ENCODE measurements at places on chromosomes 2 and 18.
A peak's percentile ranks its signal among the peaks of the same experiment; 100 is the strongest.

GRCh38 chr2:53913721-53914120 is 54.0 kb upstream of the GPR75 start:
- no peak for DNase-seq

DNA sequence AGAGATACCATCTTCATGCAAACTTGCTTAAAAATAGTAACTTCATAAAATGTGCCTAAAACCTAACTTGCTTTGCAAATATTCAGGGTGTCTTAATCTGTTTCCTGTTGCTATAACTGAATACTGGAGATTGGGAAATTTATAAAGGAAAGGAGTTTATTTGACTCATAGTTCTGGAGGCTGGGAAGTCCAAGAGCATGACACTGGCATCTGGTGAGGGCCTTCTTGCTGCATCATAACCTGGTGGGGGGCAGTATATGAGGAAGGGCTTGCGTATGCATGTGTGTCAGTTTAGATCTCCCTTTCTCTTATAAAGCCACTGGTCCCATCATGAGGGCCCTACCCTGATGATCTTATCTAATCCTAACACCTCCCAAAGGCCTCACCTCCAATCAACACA is 166.5 kb downstream of the LPIN1 start:
- DNase-seq: no peak

- DNase-seq: peak; percentile 7
Measured at GRCh38 chr18:32271672-32272208, 81.9 kb downstream of the MEP1B start.

GRCh38 chr18:11512096-11513025 is 97.0 kb upstream of the SLC35G4 start:
- no peak for DNase-seq

DNA sequence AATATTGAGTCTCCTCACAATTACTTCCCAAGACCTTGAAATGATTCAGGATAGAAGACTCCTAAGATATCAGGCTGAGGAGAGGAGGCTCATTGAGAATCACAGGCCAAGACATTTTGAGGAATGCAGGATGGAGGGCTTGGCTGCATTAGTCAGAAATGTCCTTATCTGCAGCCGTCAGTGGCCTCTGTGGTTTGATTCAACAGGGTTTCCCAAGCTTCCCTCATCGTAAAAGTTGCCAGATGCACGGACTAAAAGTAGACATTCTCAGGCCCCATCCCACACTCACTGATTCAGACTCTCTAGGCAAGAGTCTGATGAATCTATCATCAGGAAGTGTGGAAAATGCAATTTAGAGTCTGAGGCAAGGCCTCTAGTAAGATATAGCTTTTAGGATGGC is 34.0 kb upstream of the TMEM178A start:
- no peak for DNase-seq

GRCh38 chr18:70197026-70197425 is 8.5 kb downstream of the RTTN start:
- DNase-seq: no peak

DNA sequence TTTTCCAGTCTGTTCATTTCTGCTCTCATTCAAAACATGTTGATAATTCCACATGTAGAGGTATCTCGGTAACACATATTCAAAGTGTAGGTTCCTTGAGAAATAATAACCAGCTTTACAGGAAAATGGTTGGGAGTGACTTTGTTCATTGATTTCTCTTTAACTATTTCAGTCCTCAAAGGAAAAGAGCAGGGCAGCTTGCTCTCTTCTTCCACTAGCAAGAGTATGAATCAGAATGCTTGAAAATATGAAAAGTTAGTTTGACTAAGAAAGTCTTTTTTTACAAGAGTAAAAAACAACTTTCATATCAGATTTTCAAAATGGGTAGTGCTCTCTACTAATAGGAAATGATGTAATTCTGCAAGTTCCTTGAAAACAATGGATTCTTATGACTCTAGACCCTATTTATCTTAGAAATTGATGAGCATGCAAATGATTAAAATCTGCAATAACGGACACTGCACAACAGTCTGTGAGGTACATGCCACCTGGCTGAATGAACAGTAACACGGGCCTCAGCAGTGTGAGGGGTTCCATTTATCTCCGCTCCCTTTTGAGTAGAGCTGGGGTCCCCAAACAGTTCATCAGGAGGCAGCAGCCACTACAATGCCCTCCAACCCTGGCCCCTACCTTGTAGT is 65.6 kb downstream of the IRS1 start:
- DNase-seq: no peak

DNA sequence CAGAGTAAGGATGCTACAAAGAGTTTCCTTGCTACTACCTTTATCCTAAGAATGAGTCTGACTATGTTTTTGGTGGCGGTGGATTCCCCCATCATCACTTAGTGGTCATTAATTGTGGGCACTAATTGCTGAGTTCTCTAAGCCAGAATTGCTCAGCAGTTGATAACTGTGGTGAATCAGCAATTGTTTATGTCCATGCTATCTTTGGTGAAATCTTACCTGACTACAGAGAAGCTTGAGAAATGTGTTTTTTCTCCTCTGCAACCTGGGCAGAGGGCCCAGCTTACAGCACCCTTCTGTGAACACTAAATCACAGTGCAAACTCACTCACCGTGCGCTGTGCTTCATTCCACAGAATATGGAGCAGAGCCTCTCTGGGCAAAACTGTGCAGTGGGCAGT is 683.6 kb downstream of the CNTNAP5 start:
- DNase-seq: no peak

- DNase-seq: no peak
Measured at GRCh38 chr2:152402780-152403759, 68.1 kb downstream of the FMNL2 start.

DNA sequence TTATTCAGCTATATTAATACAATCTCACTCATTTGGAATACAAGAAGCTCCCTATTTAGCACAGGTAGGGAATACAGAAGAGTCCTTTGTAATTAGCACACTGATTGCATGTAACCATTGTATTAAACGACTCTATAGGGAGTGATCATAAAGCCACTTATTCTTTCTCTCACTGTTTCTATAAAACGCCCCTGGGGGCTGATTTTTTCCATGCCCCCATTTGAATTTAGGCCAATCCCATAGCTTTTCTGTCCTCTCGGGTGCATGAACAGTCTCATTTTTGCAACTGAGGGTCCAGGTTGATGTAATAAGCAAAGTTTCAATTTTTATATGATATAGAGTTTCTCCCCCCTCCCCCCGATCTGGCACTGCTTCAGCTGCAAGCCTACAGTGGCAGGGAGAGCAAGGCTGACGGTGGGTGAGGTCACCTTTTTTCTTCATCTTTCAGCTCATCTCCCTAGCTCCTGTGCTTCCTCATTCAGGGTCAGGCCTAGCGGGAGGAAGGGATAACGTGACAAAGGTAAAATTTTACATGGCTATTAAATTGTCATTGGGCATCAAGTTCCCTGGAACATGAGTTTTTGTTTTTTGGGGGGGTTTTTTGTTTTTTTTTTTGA is 45.7 kb downstream of the GAD1 start:
- no peak for DNase-seq

DNA sequence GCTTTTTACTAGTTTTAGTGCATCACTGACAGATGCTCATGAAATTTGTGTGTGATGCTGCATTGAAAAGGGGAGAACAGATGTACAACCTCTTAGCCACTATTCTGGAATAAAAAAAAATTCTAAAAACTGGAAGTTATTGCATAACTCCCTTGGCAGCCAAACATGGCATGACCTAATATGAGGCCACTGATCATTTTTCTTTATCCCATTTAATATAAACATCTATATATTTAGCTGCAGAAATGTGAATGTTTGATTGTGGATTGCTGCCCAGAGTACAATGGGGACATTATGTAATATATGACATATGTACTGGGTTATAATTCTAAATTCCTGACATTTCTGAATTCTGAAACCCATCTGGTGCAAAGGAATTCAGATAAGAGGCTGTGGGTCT is 86.5 kb downstream of the CDCA7 start:
- DNase-seq: no peak

DNA sequence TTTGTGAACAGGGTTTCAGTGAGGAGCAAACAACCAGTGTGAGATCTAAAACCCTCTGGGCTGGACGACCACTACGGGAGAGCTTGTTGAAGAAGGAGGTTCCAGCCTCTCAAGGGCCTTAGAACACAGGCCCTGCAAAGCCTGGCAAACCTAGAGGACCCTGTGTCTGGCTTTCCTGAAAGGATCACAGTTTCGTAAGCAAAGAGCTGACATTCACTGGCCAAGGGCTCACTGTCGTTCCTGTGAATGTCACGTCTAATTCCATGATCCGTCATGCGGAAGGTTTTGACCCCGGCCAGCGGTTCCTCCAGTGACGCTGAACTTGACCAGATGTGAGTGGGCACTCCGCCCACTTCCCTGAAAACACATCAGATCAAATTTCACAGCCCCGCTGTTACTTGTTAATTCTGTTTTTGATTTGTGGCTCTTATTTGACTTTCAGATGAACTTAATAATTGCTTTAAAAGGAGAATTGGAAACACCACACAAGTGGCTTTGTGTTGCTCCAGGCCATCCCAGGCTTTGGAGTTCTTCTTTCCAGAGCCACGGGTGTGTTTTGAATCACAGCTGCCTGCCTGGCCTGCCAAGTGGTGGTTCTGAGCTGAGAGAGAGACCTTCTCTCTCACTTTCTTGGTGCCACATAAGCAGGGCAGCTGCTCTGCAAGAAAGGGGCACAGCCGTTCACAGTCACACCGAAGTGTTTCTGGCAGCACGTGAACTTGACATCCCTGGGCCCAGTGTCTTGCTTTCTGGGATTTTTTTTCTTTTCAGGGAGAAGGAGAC is 308.4 kb downstream of the NDUFA10 start:
- no peak for DNase-seq

- DNase-seq: no peak
Measured at GRCh38 chr18:40120356-40120755, 1834.7 kb upstream of the PIK3C3 start.

DNA sequence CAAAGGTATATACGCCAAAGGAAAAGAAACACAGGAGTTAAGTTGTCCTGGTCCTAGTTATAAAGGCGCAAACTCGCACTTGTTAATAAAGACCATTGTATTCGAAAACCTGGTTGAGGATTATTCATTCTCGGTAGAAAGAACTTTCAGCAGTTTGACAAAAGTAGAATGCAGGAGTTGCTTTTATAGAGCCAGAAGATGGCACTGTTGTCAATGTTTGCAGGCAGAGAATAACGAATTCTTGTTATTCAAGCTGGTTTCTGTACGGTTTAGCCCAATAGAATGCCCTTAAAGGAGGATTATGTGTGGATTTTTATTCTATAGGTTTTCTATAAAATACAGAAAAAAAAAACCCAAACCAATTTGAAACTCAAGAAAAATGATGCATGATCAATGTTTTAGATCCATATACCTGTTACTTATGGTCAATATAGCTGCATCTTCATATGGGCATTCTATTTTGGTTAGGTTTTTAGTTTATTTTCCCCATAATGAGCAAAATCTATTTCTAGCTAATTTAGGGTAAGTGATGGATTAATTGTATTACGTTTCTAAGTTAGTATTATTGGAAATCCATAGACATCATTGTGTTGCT is 510.3 kb downstream of the PLCL1 start:
- no peak for DNase-seq

- DNase-seq: no peak
Measured at GRCh38 chr2:167756446-167756845, 490.9 kb downstream of the STK39 start.

DNA sequence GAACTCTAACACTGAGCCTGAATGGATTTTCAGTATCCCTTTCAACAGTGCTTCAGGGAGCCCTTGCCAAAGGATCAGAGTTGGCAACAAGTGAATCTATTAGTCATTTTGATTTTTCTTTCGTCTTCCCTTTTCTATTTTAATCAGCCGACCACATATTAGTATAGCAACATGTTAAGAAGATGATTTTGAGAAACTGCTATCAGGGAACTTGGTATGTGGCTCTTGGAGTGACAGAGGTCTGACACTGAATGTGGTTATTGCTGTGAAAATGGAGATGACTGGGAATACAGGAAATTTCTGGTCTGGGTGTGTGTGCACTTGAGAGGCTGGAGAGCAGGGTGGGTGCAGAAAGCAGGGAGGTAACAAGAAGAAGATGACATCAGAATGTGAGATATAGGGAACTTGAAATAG is 28.7 kb upstream of the IL1RL1 start:
- no peak for DNase-seq

DNA sequence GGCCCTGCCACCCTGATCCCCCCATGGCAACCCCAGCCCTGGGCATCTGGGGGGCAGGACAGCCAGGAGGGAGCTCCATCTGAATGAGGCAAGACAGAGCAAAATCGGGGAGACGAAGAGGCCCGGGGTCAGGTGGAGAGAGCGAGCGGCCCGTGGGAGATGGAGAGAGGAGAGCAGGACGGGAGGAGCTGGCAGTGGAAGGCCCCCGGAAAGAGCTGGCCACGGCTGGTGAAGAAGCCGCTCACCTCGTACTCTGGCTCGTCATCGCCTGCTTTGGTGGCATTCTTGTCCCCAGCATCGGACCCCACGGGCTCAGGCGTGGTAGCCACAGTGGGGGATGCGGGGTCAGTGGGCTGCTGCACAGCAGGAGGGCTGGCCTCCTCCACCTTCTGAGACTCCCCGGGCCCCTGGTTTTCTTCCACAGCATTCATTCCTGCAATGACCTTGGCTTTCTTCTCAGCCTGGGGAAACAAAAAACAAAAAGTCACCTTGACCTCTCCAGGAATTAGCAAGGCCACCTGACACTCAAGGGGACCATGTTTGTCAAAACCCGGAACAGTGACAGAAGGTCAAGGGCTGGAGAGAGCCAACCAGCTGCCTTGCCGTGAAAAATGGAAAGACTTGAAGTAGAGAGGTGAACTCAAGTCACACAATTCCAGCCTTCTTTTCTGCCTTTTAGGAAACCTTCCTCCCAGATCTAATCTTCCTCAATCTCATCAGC is 79.6 kb upstream of the POMC start:
- no peak for DNase-seq

DNA sequence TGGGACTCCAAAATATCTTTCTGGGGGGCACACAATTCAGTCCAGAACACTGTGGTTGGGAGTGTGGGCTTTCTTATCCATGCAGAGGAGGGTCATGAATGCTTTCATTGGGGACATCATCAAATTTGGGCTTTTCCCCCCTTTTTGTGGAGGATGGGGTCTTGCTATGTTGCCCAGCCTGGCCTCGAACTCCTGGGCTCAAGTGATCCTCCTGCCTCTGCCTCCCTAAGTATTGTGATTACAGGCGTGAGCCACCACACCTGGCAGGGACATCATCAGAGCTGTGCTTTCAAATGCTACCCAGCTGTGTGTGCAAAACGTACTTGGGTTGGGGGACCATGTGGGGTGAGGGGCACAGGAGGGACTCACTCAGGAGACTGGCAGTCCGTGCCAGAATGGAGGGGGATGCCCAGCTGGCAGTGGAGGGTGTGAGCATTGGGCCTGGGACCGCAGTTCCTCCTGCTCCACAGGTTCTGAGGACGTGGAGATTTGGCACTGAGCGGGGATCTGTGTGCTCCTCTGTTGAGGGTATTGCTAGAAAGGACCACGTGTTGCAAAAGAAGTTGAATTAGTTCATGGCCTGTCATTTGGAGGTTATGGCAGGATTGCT is 24.4 kb downstream of the EMILIN2 start:
- DNase-seq: no peak

DNA sequence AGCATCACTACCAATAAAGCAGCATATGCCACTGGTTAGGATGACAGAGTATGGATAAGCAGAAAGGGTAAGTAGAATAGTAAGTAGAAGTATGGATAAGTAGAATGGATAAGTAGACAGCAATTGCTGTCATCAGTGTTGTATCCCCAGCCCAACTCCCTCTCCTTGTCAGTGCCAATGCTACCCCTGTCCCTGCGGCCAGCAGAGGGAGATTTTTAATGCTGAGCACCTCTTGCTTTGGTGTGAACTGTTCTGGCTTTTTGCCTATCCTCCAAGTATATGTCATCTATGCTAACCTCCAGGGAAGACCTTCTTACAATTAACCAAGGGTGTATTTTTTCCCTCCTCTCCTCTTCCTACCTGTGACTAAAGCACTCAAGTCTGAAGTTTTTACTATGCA is 136.7 kb upstream of the SPHKAP start:
- no peak for DNase-seq

All from substantia nigra (tissue), 51 donors.